ENCODE measurements at places on chromosomes 2 and 18.

- DNase-seq: no peak
These were observed 27.2 kb downstream of the C2orf49 start for GRCh38 chr2:105364436-105365139.

DNA sequence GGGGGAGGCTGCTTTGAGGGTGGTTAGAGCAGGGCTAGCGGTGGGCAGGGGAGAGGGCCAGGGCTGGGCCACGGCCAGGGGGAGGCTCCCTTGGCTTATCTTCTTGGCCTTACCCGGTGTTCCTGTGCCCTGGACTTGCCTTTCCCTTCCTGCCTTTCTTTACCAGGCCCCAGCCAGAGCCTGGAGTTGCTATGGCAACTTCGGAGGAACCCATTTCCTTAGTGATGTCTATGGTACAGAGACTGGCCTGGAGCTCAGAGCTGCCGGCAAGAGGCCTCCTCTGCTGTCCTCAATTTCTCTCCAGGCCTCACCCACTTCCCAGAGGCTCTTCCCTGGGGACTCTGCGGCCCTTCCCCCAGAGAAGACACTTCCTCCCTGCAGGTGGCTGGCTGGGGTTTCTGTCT, 11.5 kb downstream of the SPEG start:
- no peak for DNase-seq

DNA sequence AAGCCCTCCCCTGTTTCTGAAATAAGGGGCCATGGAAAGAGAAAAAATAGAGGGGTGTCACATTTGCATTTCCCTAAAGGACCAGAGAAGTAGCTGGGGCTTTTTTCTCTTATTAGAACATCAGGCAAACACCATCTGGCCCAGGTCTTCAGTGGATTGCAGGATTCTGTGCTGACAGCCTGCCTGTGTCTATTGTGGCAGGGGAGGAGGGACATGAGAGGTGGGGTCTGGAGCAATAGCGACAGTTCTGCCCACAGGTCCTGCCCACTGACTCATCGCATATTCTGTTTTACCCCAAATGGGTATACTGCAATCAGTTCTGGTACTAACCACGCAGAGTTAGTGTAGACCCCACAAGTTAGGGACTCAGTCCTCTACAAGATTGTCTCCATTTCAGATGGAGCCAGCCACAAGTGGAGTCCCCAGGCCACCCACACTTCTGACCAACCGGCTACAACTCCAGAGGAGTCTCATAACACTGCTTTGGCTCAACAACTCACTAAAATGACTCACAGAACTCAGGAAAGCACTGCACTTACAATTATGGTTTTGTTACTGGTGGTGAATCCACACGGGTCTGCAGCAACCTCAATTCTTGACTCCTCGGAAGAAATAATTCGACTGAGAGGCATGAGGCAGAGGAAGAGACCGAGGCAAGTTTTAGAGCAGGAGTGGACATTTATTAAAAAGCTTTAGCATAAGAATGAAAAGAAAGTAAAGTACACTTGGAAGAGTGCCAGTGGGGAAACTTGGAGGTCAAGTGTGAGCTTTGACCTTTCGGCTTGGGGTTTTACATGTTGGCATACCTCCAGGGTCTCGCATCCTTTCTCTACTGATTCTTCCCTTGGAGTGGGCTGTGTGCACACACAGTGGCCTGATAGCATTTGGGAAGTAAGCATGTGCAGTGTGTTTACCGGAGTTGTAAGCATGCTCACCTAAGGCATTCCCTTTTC, 146.4 kb upstream of the SPATS2L start:
- DNase-seq: no peak

DNA sequence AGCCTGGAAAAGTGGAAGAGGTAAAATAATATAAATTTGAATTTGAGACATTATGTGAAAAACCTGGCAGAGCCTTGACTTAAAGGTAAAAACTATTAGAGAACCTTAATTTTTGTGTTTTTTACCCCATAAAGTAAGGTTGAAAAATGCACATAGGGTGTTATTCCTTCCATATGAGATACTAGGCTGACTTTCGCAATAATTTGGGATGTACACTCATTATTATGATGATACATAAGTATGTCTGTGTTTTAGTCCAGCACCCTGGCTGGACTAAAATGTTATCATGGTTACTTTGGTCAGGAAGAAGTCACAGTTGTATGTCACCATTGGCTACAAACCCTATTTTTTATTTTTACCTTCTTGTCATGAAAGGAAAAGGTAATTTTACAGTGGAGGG, 19.8 kb downstream of the NEMP2 start:
- no peak for DNase-seq

DNA sequence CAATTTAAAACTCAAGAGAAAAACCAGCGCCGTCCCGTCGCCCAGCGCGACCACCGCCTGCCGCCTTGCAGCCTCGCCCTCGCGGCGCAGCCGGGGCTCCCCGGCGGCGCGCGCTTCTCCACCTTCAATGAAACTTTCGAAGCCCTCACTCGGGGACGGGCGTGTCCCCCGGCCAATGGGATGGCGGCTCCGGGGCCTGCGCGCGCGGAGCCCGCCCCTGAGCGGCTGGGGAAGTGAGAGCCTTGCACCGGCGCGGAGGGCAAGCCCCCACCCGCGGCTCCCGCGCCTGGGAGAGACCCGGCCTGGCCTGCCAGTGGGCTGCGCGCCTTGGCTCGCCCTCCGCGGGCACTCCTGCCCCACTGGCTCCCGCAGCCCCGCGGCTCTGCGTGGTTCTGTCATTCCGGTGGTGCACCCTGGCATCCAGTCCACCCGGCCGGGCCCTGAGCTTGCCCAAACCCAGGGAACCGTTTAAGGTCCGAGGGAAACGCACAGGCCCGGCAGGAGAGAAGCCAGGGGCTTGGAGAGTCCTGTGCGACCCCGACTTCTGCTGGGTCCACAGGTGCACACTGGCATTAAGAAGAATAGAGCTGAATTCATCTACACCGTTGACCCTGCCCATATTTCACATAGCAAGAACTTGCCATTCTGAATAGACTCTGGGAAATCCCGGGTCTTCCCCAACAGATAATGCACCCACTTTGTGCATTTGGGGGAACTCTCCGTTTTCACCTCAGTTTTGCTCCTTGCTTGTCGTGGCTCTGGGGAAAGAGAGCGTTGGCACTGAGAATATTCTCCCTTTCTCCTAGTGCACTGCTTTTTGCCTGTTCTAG, at the start of gene PIEZO2:
Gene PIEZO2, minus strand, starts transcription at position 129 of the 830 bp plus-strand sequence. CDS start 981 bp downstream, outside the sequence.
- no peak for DNase-seq

GRCh38 chr2:98912957-98913915, 22.8 kb downstream of the CRACDL start:
- no peak for DNase-seq

DNA sequence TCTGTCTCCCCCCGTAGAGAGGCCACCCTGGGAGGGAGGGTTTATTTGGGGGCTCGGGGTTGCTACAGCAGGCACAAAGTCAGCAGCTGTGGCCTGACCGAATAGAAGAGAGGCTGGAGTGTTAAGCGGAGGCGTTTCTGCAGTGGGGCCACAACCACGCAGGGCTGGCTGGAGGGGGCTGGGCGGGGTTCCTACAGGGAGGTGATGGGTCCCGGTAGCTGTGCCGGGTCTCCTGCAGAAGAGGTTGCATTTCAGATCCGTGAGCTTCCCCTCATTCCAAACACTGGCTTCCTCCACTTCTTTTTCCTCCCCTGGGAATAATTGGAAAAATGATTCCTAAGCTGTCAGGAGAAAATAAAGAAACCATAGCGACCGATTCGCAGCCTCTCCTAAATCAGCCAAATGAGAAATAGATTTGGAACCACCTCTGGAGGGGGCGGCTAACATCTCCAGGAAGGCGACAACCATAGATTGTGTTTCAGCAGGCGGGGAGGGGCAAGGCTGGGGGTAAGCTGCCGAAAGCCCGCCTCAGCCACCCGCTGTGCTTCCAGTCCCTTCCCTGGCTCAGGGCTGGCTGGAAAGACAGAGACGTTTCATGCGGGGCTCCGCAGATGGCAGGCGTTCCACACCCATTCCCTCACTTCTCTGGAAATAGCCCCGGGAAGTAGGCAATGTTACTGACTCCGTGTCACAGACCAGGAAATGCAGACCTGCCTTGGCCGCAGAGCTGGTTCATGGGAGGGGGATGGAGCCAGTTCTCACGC, 85.6 kb upstream of the TAF1B start:
- DNase-seq: no peak

DNA sequence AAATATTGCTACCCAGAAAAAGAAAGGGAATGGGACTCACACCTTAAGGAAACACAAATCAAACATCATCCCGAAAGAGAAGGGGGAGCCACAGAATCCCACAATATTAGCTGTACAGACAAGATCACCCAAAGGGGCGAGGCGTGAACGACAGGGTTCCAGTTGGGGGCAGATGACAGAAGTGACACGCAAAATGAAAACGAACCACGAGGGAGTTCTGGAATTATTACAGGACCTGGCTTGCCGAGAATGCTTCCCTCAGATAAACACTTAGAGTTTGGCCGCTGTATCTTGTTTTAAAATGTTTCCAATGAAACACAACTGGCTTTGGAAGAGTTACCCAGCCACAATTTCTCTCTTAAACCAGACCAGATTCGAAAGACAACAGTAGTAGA, 60.4 kb downstream of the C2orf76 start:
- no peak for DNase-seq

- DNase-seq: no peak
These were observed 18.5 kb upstream of the CCDC93 start for GRCh38 chr2:118032169-118033013.

DNA sequence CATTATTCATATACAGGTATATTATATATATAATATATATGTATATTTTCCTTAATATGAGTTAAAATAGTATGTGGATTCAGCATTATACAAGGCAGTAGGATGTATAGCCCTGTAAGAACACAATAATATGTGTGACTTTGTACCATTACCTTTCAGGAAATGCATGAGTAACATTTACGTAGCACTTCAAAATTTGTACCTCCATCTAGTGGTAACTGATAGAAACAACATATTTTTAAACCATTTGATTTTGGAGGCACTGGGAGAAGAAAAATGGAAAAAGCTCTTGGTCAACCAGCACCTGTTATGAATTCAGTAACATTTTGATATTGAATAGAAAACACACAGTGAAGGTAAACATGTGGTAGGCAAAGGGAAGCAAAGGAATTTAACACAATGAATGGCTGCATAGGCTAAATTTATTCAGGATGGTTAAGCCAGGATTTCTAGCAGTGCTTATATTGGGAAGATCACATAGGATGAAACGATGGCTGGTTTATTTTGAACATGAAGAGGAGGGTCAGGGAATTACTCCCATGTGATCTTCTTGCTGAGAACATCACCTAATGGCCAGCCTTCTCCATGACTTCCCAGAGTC, 565.5 kb downstream of the CCDC85A start:
- peak; percentile 25 for DNase-seq

DNA sequence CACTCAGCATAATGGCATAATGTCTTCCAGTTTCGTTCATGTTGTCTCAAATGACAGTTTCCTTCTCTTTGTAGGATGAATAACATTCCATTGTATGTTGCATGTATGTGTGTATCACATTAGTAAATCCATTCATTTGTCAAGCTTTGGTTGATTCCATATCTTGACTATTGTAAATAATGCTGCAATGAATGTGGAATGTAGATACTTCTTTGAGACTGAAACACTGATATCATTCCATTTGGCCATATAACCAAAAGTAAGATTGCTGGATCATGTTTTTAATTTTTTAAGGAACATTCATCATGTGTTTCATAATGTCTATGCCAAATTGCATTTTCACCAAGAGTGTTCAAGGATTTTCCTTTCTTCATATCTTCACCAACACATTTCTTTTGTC, 1711.4 kb upstream of the PIK3C3 start:
- no peak for DNase-seq

DNA sequence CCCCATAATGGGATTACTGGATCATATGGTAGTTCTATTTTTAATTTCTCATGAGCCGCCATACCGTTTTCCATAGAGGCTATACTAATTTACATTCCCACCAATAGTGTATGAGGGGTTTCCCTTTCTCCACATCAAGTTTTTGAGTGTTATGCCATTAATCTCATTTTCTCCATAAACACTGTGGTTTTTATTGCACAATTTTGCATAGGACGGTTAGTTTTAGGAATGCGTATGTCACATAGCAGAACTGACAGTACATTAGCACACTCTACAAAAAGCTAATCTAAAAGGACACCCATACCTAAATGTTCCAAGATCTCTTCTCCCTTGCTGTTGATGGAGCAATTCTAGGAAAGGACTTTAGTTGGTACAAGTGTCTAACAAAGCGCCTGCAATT, 32.5 kb downstream of the DARS1 start:
- no peak for DNase-seq

DNA sequence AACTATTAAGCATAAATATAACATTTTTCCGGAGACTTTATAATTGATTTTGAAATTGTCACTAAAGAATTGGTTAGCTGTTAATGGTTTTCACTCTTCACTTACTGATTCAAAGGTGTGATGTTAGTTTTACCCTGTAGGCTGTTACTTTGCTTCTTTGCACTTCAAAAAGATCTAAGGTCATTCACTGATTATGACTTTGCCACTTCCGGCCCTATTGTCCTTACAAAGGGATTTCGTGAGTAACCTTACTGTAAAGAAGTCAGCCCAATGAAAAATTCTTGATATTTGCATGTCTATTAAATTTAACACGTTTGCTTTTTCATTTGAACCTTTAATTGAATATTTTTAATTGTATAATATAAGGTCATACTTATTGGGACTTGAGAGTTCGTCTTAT, 61.4 kb downstream of the GREB1L start:
- DNase-seq: no peak

DNA sequence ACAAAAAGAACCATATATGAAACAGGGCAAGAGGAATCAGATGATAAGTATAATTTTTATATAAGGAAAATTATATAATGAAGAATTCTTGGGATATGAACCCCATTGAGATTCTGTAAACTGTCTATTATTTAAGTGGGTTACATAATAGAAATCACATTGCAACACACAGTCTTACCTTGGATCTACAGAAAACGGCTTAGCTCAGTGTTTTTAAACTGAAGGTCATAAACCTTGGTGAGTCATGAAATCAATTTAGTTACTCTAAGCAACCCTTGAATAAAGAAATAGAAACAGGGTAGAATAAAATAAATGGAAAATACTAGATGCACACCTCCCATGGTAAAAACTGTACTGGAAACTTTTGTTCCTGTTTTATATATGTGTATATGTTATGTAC, 50.7 kb downstream of the METTL8 start:
- DNase-seq: no peak

- no peak for DNase-seq
These were observed 39.7 kb upstream of the HDAC4 start for GRCh38 chr2:239440511-239440959.
